ENCODE measurements at places on chromosomes 2 and 18.

- DNase-seq: no peak
These were observed 17.5 kb upstream of the KANSL1L start for GRCh38 chr2:210188755-210189154.

GRCh38 chr2:176461809-176462670 lies 192.8 kb downstream of the MTX2 start:
- DNase-seq: no peak

- DNase-seq: no peak
These were observed 30.2 kb upstream of the ETAA1 start for GRCh38 chr2:67366832-67367412.

- DNase-seq: no peak
These were observed 286.1 kb upstream of the SIX3 start for GRCh38 chr2:44655401-44655864.

DNA sequence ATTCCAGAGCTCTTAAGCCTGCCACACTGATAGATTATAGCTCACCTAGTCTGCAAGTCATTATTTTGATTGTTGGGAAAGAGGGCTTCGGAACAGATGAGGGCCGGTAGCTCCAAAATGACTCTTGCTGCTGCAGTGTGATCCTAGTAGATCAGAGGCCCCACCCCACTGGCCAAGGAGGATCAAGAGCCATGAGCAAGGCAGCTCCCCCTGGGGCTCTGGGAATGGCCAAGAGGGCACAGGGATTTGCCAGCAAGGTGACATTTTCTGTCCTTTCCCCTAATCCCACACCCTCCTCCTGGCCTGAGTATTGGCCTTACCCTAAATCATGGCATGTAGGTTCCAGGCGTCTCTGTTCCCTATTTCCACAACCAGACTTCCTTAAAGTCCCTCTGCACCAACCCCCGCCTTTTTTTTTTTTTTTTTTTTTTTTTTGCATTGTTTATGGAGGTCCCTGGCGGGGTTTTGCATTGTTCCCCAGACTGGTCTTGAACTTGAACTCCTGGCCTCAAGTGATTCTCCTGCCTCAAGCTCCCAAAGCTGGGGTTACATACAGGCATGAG lies 36.5 kb downstream of the EIF4E2 start:
- no peak for DNase-seq
